ENCODE measurements at places on chromosomes 16 and 17.

- no peak for DNase-seq
These were observed 138.3 kb downstream of the KCNJ2 start for GRCh38 chr17:70307430-70308225.

GRCh38 chr16:31071861-31072260 is 2.2 kb downstream of the ZNF668 start:
- DNase-seq, result no peak

- no peak for DNase-seq
These were observed 60.7 kb downstream of the ARSG start for GRCh38 chr17:68352041-68352440.

GRCh38 chr17:28950017-28950751 is 1.1 kb downstream of the PHF12 start:
- DNase-seq, result peak; percentile 58

DNA sequence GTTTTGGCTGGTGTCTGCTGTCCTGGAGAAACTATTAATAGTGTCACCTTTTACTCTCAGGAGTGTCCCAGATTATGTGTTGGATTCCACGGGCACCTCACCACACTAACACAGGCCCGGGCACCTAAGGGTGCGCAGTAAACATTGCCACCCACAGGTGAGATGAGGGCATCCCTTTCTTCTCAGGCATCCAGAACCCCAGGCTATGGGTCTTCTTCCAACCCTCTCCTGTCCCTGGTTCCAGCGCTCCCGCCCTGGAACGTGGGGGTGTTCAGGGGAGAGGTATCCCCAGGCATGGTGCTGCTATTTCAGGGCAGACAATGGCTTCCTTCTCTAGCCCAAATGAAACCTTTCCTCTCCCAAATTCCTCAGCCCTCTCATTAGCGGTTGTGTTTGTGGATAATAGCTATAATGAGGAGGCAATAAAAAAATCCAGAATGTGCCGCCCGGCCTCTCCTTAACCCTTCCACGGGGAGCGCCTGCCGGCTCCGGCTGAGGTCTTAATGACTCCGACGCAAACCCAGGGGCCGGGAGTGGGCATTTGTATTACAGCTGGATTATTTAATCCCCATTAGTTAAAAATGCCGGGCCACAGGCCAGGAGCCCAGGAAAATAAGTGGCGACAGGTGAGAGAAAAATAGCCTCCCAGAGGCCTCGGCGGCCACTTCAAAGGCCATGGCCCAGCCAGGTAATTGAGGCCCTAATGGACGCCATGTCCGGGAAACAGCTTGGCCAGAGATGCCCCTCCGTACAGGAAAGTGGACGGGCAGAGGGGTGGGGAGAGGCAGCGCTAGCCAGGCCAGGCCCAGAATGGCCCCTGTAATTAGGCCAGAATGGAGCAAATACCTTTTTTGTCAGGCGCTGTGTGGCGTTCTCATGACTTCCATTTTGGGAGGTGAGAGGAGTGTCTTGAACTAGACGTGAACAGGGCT is 102.8 kb downstream of the IRX5 start:
- DNase-seq, result no peak

DNA sequence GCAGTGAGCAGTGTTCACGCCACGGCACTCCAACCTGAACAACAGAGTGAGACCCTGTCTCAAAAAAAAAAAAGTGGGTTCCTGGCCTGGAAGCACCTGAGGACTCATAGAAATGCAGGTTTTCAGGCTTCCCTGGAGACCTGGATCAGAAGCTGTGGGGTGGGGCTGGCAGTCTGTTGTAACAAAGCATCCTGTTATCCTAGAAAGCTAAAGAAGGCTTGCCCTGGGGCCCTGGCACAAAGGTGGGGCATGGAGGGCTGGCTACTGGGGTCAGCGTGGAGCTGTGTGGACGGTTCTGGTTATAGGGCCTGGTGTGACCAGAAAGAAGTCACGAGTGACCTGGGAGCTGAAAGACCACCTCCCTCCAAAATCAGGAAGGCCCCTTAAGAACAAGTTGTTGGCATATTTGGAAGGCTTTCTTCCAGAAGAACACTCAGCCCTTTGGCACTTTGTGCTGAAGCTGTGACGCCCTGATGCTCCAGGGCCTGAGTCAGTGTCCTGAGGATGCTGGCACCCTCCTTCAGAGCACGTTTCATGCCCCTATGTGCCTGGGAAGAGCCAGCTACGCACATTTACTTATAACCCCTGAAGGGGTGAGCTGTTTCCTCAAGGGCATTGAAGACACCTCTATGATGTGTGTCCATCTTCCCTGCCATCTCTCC is 6.2 kb downstream of the CRISPLD2 start:
- DNase-seq, result no peak

DNA sequence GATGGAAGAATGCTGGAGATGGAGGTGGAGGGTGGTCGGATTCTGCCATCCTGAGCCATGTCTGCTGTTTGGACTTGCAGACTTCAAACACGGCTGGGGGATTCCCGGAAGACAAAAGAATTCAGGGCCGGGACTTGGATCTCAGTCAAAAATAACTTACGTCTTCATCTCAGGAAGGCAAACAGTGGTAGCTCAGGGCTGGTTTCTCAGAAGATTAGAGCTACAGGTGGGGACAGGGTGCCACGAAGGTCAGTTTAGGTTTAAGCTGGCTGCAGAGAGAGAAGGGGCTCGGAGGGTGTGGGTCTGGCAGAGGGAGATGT is 4.3 kb upstream of the RHBDL3 start:
- DNase-seq, result no peak

DNA sequence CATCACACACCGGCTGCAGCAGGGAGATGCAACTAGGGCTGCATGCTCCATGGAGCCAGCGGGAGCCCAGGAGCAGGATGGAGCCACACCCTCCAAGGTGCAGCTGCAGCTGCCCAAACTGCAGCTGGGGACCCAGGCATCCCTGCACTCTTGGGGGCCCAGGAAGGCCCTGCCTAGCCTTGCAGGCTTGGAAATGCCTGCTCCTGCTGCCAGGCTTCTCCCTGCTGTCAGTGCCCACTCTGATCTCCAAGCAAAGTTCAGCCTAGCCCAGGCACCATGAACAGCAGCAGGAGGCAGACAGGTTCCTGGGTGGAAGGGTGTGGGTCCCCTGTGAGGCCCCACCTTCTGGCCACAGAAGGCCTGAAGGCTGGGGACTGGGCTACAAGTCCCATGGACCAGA is 1057.1 kb downstream of the CDH8 start:
- no peak for DNase-seq

DNA sequence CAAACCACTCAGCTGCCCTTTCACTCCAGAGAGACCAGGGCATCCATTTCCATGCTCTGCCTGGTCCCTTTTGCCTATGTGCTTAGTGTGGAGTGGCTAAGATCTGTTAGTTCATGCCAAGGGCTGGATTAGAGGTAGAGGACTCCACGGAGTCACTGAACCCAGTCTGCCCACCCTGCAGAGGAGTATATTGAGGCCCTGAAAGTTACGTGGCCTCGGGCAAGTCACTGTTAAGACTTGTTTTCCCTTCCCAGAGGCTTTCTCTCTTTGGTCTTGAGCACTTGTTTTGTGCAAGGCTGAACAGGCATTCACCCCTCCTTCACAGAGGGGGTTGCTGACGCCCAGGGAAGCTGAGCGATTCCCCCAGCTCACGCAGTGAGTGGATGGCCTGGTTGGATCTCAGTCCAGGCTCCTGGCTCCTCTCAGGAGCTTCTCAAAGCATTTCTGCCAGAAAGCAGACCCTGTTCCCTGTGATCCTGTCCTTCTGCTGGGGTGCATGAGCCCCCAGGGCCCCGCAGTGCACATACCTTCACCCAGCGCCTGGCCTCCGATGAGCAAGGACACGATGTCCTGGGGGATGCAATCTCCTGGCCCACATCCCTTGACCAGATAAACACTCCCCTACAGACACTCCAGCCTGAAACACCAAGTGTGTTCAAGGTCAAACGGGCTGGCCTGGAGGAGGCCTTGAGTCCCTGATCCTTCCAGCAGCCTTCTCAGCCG is 153.4 kb upstream of the GSE1 start:
- no peak for DNase-seq

DNA sequence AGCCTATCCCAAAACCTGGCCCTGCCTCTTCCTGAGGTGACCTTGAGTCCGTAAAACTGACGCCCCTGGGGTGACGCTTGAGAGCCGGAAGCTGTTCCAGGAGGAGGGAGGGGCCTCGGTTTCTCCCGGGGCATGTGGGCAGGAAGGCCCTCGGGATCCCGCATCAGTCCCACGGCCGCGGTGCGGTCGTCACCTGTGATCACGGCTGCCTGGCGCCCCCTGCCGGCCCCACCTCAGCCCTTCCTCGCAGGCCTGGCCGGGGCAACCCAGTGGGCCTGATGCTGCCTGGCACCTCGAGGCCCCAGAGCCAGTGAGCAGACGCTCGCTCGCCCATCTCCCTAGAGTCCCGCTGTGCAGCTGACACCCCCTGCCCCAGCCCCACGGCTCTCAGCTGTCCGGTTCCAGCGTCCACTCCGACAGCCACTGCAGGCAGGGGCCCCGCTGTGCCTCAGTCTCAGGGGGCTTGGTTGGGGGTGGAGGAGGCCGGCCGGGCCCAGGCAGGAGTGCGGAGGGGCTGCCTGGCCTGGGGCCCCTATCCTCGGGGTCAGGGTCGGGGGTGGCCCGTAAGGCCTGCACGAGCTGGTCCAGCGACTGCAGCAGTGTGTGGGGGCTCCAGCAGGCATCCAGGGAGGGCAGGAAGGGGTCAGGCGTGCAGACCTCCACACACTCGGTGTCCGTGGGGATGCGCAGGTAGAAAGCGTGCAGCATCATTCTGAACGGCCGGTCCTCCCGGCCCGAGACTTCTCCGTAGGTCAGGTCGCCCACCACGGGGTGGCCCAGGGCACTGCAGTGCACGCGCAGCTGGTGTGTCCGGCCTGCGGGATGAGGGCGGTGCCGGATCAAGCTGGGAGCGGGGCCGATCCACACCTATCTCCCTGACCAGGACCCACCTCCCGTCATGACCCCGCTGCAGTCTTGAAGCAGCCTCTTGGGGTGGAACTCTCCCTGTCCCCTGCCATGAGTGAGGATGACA is 2.3 kb downstream of the RPUSD1 start:
- DNase-seq, result peak; percentile 77
